ENCODE measurements at places on chromosomes 11 and 22.

DNA sequence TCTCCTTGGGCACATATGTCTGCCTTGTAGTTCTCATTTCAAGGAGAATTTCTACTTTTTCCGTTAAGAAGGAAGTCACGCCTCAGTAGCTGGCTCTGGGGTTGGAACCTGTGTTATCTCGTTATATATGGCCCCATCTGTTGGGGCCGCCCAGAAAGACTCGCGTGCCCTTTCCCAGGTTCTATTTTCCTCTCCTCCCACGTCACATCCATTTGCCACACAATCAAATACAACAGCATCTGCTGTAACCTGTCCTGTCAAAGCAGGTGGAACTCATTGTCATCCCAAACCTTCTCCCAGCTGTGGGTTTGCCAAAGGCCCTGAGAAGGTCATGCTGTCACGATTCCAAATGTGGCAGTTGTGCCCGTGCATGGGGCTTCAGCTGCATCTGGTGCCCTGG, 213.1 kb upstream of the ZBED5 start:
- no peak for DNase-seq

GRCh38 chr11:65849366-65849765, 8.6 kb downstream of the CFL1 start:
- no peak for DNase-seq

DNA sequence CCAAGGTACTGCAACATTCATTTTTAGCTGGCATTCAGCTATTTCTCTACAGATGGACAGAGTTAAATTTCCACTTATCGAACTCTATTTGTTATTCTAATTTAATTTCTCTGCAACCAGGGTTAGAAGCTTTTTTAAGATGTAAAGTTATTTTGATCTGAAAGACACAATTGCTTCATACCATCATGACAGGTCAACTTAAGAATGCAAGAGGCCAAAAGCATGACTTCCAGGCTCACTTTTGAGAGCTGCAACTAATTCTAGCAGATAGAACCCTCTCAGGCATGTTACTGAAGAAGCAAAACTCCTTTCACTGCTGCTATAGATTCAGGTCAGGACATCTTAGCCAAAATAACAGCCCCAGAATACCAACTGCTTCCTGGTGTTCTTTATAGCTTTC, 86.5 kb upstream of the GALNT18 start:
- DNase-seq = no peak

GRCh38 chr11:57424792-57425564, 1.9 kb downstream of the SLC43A3 start:
- DNase-seq = peak; percentile 76
